Naive thymus-derived CD4-positive, alpha-beta T cell (primary cell): ENCODE measurements at places on chromosomes 2 and 18.

- DNase-seq, result peak; percentile 14
These were observed 94.5 kb upstream of the UPP2 start for GRCh38 chr2:158006961-158007719.

GRCh38 chr2:23618794-23619530, 234.0 kb downstream of the KLHL29 start:
- DNase-seq, result no peak

DNA sequence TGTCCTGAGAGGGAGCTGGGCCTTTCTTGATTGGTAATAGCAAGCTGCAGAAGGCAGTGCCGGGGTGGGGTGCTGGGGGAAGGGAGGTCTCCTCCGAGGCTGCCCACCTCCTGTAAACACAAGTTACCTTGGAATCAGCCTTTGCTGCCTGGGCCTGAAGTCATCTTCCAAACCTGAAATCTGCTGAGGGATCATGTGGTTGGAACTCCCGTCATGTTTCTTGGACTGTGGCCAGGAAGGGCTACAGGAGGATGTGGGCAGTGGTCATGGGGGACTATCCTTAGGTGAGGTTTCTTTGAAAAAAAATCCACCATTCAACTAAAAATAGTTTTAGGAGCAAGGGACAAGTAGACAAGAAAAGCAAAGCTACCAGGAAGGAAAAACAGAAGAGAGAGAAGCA, 74.2 kb downstream of the CDK15 start:
- no peak for DNase-seq

DNA sequence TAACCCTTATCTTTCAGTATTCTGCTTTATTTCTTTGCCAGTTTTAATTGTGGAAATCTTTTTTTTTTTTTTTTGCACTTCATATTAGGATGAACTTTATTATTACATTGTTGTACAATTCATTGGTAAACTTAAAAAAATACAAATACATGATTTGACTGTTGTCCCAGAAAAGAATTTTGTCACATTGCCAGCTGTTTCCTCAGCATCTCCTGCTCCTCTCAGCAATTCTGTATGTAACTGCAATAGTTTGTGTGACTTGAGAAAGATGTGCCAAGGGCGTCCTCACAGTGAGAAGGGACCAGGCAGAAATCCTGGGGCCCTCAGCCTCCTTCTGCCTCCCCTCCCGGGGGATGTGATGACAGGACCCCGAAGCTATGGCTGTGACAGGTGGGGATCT, 254.4 kb downstream of the NBAS start:
- no peak for DNase-seq

- DNase-seq, result no peak
These were observed 58.8 kb upstream of the FIGN start for GRCh38 chr2:163794635-163795034.

DNA sequence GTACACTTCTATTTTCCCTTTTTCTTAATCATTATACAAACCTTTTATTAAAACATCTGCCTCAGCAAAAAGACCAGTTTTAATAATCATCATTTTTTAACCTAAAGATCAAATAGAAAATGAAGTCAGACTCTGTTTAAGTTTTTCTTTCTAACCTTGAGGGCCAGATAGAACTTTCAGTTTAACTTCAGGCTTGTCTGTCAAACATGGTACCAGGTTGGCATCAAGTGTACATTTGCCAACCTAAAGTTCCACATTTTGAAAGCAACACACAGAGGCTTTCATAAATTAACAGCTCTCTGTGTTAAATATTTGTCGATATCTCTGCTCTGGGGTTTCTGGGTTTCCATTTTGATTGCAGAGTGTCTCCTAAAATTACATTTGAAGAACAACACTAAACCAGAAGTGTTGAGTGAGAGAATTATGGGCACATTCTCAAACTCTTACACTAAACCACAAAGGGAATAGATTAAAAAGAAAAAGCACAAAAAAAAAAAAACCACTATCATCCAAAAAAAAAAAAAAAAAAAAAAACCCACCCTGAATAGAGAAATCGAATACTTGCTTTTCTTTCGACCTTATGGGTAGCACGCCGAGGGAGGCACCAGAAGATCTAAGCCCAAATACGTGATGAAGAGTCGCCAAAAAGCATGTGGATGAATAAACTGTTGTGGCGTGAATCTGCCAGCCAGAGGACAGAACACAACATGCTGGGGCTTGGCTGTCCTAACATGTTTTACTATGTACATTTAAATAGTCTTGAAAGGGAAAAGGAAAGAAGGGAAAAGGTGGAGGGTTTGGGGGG, 166.2 kb downstream of the TCF4 start:
- no peak for DNase-seq

- DNase-seq, result no peak
These were observed 70.5 kb upstream of the MYCN start for GRCh38 chr2:15869871-15870270.

GRCh38 chr2:61057562-61057961, 8.1 kb upstream of the SANBR start:
- DNase-seq, result no peak

GRCh38 chr2:221135699-221136098, 436.4 kb downstream of the EPHA4 start:
- DNase-seq, result no peak
